ENCODE measurements at places on chromosomes 4 and X.

GRCh38 chr4:183399616-183400015 lies 44.8 kb upstream of the CDKN2AIP start:
- no peak for DNase-seq

DNA sequence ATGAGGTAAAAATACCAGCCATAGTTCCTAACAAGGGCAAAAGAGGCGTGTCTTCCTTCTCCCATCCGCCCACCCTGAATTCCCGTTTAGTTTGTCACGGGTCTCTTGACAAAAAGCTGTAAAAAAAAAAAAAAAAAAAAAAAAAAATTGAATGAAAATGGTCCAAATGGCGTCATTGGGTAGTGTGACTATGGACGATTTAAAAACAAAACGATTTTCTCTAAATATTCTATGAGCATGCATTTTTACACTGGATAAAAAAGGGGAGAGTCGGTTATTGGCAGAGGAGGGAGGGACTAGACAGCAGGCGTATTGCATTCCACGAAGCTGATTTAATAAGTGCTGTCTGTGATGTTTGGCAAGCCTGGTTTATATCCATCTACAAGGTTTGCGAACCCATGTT lies at the start of gene FAM133A:
Gene FAM133A, plus strand, starts transcription at position 338 of the 403 bp plus-strand sequence. CDS start 35,214 bp downstream, outside the sequence.
- no peak for DNase-seq

GRCh38 chr4:103802766-103803165 lies 83.0 kb upstream of the TACR3 start:
- no peak for DNase-seq

- DNase-seq, result no peak
Measured at GRCh38 chr4:114156371-114156770, 176.9 kb upstream of the ARSJ start.

- no peak for DNase-seq
Measured at GRCh38 chrX:86348669-86349068, 200.4 kb downstream of the DACH2 start.

DNA sequence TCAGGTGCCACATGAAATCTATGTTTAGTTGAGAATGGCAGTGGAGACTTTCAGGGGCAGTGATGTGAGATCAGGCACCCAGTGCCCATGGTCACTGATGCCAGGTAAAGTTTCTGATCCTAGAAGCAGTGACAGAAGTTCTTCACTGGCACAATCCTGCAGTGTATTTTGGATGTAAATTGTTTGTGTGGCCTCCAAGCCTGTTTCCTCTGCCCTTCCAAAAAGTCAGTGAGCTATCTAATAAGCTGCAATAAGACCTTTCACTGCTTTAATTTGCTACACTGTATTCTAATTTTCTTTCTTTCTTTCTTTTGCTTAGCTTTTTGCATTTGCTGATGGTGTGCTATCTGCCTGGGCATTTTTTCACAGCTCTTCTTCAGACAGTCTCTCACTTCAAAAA lies 1348.6 kb downstream of the ADGRL3 start:
- DNase-seq, result no peak

GRCh38 chr4:95877636-95878035 lies 37.7 kb downstream of the PDHA2 start:
- no peak for DNase-seq

DNA sequence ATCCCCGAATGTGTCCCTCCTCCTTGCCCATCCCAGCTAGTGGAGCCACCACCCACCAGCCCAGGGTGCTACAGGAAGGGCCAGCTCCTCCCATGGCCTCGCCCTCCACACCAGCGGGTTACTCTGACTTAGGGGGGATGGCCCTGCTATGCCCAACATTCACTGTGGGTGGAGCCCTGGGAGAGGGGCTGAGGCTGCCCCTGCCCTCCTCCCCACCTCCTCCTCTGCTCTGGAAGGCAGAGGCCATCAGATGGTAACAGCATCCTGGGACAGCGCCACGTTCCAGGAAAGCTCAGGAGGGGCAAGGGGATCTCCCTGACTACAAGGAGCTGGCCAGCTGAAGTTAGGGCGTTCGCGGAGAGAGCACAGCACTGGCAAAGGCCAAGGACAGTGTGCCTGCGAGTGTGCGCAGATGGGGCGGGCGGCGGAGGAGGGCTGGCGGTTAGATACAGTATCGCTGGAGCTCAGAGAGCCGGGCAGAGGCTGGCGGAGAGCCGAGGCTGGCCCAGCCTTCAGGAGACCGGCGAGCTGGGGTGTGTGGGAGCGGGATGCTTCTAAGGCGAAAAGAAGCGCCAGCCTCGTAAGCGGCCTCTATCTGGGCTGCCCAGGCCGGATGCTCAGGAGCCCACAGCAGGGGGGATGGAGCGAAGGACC lies 1.5 kb downstream of the JAKMIP1 start:
- no peak for DNase-seq

DNA sequence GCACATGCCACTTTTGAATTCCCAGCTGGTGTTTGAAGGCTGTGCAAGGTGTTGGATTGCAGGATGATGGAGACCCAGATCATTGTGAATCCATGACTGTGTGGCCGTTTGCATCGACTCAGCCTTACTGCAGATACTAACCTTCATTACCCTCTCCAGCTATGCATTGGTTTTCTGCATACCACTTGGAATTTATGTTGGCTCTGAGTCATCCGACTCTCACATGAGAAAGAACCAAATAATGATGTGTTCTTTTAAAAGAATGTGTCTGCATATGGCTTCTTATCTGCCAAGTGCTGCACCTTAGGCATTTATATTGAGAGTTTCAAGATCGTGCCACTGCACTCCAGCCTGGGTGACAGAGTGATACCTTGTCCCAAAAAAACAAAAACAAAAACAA lies 106.7 kb upstream of the PRKX start:
- no peak for DNase-seq

GRCh38 chr4:112910109-112910736 lies 139.2 kb upstream of the ANK2 start:
- DNase-seq, result no peak

DNA sequence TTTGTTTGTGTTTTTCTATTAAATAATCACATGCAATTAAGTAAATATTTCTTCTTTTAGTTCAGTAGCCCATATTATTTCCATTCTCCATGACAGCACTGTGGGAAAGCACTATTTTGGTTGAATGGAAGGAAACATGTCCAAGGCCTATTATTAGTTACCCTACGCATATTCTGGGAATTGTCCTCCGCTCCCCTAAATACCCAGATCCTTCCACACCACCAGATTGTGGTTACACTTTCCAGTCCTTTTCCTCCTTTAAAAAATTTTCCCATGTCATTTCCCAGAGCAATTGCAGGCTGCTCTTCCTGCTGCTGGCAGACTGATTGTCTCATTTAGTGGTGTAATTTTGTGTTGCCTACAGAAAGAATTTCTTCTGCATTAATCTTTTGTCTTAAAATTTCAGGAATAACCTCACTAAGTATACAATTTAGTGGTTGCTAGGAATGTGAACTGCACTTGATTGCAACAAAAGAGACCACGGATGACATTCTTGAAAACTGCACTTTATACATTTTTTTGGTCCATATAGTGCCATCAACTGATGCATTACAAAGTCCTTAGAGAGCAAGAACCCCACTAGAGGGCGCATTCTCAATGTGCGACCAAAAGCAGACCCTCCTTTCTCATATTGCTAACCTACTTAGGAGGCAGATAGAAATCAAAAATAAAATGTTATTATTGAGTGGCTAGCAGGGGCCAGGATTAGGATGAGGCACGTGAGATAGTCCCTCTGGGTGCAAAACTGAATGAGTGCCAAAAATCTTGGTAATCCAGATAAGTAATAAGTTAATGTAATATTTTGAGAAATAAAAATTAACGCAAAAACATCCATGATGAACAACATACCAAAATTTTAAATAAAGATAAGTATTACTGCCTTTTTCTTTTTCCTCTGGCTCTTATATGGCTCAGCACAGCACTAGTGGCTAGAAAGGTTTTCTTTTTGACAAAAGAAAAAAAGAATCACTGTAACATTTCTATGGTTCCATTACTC lies 98.8 kb upstream of the IQCM start:
- no peak for DNase-seq

DNA sequence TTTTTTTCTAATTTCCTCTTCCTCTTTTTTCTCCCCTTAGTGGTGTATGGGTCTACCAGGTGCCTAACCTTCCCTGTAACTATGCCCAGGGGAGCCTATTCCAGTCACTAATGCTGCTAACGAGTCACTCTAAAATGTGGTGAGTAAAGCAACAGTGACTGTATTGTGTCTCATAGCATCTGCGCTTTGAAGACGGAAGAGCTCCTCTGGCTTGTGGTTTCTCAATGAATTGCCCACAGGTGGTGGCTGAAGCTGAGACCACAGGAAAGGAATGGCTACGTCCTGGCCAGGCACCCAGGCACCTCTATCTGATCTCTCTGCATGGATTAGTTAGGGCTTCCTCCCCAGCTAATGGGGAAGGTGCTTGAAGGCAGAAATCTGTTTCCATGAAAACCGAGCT lies 763.5 kb upstream of the FRG1 start:
- no peak for DNase-seq
